ENCODE measurements at places on chromosomes 3 and 15.

DNA sequence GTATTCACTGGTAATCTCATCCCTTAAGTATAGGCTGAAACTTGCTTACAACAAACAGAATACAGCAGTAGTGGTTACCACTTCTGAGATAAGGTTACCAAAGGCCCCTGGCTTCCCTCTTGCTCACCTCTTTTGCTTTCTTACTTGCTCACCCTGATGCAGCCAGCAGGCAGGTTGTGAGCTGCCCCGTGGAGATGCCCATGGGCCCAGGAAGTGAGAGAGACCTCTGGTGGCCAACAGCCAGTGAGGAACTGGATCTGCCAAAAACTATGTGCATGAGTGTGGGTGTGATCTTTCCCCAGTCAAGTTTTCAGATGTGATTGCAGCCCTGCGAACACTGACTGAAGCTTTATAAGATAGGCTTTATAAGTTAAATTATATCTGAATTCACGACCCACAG, 48.7 kb downstream of the NMNAT3 start:
- DNase-seq, result peak; percentile 41

- DNase-seq, result no peak
These were observed 2.7 kb downstream of the INSYN1 start for GRCh38 chr15:73750438-73750837.

DNA sequence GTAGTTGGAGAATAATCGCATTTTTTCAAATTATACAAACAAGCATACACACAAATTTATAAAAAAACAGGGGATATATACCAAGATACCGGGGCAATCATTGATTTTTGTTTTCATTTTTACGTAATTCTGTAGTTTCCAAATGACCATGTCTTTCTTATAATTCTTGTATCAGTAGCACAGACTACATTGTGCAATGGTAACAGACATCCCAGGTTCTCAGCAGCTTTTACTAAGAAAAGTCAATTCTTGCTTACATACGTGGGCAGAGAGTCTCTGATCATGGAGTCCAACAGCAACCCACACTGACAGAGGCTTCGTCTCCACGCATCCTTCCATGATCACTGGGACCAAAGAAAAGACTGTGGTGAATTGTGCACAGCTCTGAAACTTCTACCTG, 441.3 kb downstream of the TBL1XR1 start:
- no peak for DNase-seq

DNA sequence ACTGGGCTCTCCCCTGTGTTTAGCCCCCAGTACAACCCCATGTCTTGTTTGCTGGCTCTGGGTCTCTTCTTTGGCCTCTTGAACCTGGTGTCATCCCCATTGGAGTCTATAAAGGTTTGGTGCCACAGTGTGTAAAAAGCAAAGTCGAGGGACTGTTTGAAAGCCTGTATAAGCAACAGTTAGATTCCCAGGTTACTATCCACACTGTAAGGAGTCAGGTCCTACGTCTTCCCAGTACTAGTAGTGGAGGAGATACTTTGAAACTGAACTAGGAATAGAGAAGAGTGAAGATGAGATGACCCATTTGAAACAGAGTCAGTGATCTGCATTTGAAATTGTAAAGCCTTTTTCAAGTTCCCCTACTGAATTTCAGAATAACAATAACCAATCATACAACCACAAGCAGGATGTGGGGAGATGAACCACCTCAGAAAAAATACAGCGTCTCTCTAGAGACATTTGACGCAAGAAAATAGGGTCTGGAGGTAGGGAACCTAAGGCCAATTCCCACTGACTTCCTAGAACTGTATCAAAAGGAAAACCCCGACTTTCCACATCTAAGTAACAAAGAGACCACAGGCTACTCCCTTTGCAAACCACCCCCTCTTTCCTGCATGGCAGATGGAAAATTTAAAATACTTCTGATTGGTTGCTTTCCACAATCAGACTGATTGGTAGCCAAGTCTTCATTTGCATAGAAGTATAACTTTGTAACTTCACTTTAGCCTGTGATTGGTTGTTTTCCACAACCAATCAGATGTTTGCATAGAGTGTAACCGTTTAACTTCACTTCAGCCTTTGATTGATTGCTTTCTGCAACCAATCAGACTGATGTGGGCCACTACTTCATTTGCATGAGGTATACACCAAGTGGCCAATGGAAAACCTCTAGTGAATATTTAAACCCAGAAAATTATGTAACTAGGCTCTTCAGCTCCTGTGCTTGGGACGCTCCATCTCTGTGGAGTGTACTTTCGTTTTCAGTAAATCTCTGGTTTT, 49.9 kb upstream of the NEDD4 start:
- no peak for DNase-seq
